ENCODE measurements at places on chromosomes 4 and X.
A peak's percentile ranks its signal among the peaks of the same experiment; 100 is the strongest.

DNA sequence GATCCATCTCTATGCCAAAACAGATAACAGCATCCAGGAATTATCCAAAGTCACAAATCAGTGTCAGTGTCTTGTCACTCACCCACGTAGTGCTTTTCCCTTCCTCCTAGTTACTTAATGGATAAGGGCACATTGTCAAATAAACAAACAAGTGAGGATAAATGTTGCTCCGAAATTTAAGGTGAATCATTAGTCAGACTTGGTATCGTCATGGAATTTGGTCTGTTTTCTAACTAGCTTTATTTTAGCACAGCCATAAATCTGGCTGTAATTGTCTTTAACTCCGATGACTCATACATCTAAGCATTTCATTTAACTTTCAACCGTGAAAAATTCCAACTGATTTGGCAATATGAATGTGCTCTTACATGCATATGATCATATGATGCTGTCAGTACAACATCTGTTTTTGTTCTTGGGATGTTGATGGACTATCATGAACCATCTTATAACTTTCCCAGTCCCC lies 83.3 kb downstream of the SNCA start:
- peak; percentile 90 for DNase-seq

DNA sequence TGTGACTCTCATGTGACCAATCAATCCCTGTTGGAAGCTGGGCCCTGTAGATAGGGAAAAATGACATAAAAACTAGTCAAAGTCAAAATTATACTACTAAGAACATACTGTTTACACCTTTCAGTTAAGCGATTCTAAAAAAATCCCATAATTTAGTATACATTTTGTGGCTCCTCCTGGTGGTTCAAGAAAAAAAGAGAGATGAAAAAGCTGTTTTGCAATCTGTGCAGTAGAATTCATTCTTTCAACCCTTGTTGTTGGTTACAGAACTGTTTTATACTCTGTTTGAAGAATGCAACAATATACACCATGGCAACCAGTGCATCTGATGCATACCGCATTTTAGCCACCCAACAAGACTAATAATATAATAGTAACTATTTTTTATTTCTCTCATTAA lies 66.8 kb upstream of the ANK2 start:
- DNase-seq, result no peak

- DNase-seq, result no peak
Observed at GRCh38 chr4:24980064-24980690, 50.6 kb downstream of the LGI2 start.

DNA sequence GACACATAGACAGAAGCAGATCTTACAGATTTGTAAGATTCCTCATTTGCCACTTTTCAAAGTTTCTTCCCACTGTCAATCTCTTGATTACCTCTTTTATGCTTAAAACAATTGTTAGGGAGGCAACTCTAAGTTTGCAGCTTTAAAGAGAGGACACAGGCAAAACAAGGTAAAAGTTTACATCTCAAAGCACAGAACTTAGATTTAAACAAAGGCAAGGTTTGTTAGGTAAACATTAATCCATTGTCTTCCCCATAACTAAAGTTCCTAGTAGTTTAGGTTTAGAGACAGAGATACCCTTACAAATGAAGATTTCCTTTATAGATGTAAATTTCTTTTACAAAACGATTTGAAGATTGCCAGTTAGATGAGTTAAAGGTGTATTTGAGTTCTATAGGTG lies 176.9 kb downstream of the AASDH start:
- DNase-seq, result no peak

- no peak for DNase-seq
Observed at GRCh38 chr4:112287258-112287989, 1.7 kb upstream of the TIFA start.

GRCh38 chrX:131058136-131058868 lies at the start of gene ARHGAP36:
TSS of gene ARHGAP36 (plus strand) at chrX:131058346. CDS start at chrX:131081666, 23,320 bp downstream.
- no peak for DNase-seq

DNA sequence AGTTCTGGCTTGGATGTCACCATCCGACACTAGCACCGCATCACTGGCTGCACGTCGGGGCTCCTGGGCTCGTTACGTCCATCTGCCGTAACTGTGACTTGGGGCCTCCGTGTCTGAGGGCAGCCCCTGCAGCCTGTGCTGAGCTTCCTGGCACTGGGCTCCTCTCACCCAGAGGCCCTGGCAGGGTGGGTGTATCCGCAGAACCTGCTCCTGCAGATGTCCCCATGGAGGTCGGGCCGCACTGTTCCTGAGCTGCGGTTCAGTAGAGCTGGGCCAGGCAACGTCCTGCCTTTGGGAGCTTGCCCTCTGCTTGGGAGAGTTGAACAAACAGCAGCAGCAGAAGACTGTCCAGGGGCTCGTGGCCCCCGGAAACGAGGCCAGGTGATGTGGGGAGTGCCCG lies 71.4 kb downstream of the RGS12 start:
- DNase-seq, result no peak

DNA sequence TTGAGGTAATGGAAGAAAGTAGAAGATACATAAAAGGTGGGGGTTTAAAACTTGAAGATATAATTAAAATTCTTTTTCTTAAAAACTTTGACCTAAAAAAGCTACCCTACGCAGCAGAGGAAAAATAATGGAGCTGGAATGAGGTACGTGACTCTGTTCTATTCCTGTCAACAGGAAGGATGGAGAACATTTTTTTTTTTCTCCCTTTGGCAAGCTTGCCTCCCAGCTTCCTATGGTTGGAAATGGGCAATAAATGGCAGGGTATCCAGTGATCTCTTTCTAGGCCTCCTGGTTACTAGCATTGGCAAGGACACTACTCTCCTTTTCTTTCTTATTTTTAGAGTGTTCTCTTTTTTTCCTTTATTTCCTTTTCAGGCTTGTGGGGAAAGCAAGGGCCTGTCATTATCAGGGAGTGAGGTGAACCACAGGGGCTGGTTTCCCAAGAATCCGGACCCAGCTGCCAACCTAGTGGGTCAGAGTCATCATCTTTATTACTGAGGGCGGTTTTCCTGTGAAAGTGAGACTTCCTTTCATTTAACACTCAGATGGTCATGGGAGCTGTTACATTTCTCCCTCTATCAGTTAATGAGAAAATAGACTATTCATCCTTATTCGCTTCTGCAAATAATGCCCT lies 224.6 kb downstream of the SPRY1 start:
- no peak for DNase-seq

DNA sequence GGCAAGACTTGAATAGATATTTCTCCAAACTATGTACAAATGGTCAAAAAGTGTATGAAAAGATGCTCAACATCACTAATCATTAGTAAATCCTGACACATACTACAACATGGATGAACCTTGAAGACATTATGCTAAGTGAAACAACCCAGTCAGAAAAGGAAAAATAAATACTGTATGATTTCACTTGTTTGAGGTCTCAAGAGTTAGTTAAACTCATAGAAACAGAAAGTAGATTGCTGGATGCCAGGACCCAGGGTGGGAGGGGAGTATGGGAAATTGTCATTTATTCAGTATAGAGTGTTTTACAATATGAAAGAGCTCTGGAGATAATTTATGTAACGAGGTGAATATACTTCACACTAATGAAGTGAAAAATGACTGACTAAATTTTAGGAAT lies 32.4 kb downstream of the PRMT9 start:
- no peak for DNase-seq

- no peak for DNase-seq
Observed at GRCh38 chr4:83712890-83713289, 177.0 kb downstream of the GPAT3 start.

DNA sequence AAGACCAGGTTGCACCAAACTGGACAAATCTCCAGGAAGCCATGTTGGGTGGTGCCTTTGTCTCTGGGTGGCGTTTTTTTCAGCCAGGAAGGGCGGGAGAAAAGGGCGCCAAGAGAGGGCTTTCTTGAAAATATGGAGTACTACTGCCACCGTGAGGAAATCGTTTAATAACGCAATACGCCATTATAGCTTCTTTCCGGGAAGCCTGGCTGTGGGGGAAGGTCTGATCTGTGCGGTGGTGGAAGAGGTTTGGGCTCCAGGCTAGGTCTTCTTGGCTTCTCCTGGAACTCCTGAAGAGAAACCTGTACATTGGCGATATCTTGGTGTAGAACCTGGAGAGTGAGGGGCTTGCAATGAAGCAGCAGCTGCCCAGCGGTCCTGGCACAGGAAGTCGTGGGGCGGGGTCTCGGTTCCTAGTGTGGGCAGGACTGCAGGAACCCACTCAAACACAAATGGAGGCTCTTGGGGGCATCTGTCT lies 202.7 kb downstream of the OR13H1 start:
- DNase-seq, result no peak

DNA sequence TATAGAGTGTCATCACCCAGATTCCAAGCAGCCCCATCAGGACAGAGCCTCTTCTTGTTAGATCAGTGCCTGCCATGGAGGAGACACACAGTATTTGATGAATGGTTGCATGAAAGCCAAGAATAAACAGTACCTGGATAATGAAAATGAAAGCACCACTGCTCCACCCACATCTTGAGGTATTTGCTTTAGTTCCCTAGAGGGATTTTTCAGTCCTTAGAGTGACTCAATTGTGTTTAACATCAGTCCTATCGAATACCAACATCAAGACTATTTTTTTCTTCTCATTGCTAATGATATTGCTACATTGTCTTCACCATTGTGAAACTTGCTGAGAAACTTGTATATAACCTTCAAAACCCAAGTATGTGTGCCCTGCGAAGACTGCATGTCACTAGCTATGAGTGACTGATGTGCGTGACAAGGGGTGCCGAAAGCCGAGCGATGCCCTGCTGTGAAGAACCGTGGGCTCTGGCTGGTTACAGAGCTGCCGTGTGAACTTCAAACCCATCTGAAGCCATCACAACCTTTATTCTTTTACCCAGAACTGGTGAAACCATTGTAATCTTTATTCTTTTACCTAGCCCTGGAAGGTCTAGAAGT lies 211.3 kb upstream of the FAT1 start:
- peak; percentile 60 for DNase-seq

GRCh38 chrX:31350808-31351074 lies 278.9 kb upstream of the FTHL17 start:
- DNase-seq, result no peak

DNA sequence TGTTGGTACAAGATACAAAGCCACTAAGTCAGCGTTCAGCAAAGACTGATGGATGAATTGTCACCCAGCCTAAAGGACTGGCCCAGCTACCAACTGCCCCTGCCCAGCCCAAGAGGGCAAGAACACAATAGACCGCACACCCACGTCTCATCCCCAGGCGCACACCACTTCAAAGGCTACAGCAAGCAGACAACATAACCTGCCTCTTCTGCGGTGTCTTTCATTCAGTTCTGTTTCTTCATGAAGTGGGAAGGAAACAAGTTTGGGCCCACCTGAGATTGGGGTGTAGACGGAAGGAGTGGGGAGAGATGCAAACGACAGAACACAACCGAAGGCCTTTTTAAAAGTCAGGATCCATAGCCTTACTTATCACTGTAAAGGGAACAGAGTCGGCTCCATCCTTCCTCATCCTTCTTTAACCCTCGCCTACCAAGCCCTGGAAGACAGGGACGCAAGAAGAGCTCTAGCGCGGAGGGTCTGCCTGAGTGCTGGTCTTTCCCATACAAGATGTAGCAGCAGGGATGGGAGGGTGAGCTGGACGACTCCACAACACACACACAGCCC lies 691 bp downstream of the SCARB2 start:
- no peak for DNase-seq

GRCh38 chr4:108831886-108832285 lies 69.0 kb upstream of the ETNPPL start:
- no peak for DNase-seq

GRCh38 chrX:23511793-23512192 lies 155.5 kb upstream of the PRDX4 start:
- DNase-seq, result no peak

DNA sequence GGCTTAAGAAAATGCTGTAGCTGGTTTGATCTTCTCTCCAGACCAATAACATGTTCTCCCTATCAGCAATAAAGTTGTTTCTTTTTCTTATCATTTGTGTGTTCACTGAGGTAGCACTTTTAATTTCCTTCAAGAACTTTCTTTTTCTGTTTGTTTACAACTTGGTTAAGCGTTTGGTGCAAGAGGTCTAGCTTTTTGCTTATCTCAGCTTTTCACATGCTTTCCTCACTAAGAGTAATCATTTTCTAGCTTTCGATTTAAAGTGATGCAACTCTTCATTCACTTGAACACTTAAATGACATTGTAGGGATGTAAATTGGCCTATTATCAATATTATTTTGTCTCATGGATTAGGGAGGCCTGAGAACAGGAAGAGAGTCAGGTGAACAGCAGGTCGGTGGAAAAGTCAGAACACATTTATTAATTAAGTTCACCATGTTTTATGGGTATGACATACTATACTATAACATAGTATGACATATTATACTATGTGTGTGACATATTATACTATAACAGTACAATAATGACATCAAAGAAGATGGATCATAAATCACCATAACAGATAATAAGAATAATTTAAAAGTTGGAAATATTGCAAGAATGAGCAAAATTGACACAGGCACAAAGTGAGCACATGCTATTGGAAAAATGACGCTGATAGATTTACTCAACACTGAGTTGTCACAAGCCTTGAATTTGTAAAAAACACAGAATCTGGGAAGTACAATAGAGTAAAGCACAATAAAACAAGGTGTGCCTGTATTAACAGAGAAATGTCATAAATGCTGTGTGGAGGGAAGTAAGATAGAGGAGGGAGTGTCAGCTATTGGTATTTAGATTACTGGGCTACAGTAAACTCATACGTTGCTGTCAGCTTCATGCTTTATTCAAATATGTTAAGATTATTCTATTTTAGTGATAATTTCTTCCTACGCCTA lies 218.6 kb upstream of the SLC7A11 start:
- no peak for DNase-seq

DNA sequence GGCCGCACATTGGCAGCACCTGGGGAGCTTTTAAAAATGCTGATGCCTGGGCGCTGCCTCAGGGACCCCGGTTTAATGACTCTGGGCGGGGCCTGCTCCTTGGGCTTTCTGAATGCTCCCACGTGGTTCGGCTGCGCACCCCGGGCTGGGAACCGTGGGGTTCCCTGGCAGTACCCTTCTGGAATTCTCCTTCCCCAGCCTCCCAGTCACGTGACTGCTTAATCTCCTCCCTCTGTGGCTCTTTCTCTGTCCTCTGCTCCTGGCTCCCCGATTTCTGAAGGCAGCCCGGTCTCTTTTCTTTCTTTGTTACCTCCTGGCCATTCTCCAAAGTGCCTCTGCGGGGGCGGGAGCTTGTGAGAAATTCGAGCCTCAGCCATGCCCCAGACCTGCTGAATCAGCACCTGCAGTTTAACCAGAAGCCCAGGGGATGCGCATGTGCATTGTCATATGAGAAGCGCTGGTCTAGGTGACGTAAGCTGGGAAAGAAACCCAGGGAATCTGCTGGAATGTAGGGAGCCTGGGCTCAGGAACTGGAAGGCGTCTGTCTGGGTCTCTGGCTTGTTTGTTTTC lies 16.6 kb downstream of the CLCN4 start:
- peak; percentile 61 for DNase-seq

- no peak for DNase-seq
Observed at GRCh38 chr4:40933272-40934053, 183.7 kb downstream of the NSUN7 start.
